ENCODE measurements at places on chromosomes 11 and 22. TPM values are rescaled to one million over a fixed set of nuclear protein-coding genes. Genes with fewer than 3 reads are reported as not detected.

The MUC6 gene
- not detected for total RNA-seq

The GUCY1A2 gene
- 7.2 TPM for total RNA-seq

The RIC3 gene
- total RNA-seq = 11.2 TPM

The BTG4 gene
- not detected for total RNA-seq

The LAMTOR1 gene
- 81.0 TPM for total RNA-seq

The MS4A3 gene
- not detected for total RNA-seq

The GAB2 gene
- 29.4 TPM for total RNA-seq

The TRIM49 gene
- total RNA-seq = not detected

The PLAAT5 gene
- 7.2 TPM for total RNA-seq

The APOBEC3B gene
- total RNA-seq = 0.81 TPM

The BAIAP2L2 gene
- 0.18 TPM for total RNA-seq
